Renal pelvis (tissue), 12 donors: ENCODE measurements at places on chromosomes 12 and 14. TPM values are rescaled to one million over a fixed set of nuclear protein-coding genes. Genes with fewer than 3 reads are reported as not detected.

APOF gene
- polyA plus RNA-seq = 0.10 TPM

IL23A gene
- polyA plus RNA-seq = 0.85 TPM

SERPINA5 gene
- polyA plus RNA-seq = 9.2 TPM

ARID2 gene
- 37.5 TPM for polyA plus RNA-seq

USP44 gene
- polyA plus RNA-seq = 2.2 TPM

KIF5A gene
- 0.68 TPM for polyA plus RNA-seq

NXPH4 gene
- 5.8 TPM for polyA plus RNA-seq

ZNF891 gene
- 7.8 TPM for polyA plus RNA-seq

ULK1 gene
- polyA plus RNA-seq = 36.4 TPM

RNASE12 gene
- not detected for polyA plus RNA-seq

TGM1 gene
- 2.5 TPM for polyA plus RNA-seq
